Suppressor macrophage (primary cell): ENCODE measurements at places on chromosomes 13 and 19.
A peak's percentile ranks its signal among the peaks of the same experiment; 100 is the strongest.

GRCh38 chr19:51688671-51689571 is 4.2 kb upstream of the SPACA6 start:
- DNase-seq: peak; percentile 60

- DNase-seq: no peak
These were observed 26.9 kb downstream of the VSTM2B start for GRCh38 chr19:29552454-29553280.

- DNase-seq: peak; percentile 4
These were observed 19.2 kb downstream of the RYR1 start for GRCh38 chr19:38452430-38453366.

- no peak for DNase-seq
These were observed 26.5 kb downstream of the ZNF607 start for GRCh38 chr19:37692956-37693620.

DNA sequence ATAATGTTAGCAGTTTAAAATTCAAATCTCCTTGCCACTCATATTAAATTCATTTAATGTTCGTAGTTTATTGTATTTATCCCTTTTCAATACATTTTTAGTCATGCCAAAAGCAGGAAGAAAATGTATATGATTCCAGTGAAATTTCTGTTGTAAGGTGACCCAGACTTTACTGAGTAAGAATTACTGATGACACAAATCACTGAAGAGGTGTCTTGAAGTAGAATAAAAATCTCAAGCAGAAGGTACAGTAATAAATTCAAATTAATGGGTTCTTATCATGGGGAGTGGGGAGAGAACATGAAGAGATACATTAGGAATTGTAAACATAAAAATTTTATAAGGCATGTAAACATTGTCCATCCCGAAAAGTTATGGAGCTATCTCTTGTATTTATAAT is 19.9 kb downstream of the STARD13 start:
- no peak for DNase-seq

DNA sequence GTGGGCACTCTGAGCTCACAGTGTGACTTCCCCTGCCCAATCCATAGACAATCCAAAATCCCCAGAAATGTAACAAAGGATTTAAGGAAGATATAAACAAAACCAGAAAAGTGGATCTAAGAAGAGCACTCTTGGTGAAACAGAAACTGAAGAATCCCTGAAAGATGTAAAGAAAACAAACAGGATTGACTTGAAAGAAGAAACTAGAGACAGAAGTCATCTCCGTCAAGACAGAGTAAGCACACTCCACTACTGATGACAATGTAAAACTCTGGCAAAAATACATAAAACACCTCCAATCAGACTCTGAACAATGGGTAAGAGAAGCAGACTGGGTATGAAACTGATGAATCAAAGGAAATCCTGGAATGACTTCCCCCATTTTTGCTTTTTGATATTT is 13.5 kb downstream of the TUBGCP3 start:
- DNase-seq: no peak

DNA sequence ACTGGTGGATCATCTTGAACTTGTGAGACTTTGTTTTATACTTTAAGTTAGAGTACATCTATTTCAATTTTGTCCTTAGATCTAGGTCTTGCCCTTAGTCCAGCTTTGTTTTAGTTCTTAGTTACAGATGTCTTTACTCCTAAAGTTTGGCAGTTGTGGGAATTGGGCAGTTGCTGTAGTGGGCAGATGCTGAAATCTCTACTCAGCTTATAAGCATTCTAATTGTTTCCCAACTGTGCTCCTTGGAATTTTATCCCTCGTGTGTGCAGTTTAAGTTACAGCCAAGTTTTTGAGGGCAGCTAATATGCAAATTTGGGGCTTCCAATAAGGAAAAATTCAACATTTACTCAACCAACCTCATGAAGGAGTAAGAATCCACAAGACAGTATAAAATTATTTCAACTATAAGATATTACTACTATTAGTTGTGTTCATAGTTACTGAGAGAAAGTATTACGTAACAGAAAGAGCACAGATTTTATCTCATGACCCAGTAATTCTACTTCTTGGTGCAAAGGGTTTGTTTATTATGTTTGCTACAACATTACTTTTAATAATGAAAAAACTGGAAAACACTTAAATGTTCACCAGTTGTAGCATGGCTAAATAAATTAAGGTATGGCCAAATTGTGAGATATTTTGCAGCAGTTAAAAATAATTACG is 32.9 kb downstream of the CCDC122 start:
- no peak for DNase-seq

DNA sequence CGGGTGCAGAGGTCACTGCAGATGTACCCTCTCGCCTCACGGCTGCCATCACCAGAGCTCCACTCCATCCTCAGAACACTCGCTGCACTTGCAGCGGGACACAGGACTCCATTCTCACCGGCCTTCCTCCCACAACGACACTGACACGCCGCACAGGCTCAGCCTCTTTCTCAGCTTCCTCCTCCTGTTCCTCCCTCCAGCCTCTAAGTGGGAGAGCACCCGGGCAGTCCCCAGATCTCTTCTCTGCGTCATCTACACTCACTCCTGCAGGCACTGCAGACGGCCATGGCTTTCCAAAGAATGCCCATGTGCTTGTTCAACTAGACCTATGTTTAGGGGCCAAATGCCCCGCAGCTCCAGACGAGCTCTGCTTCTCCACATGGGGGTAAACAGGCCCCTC is 14.3 kb upstream of the FKRP start:
- DNase-seq: peak; percentile 84

DNA sequence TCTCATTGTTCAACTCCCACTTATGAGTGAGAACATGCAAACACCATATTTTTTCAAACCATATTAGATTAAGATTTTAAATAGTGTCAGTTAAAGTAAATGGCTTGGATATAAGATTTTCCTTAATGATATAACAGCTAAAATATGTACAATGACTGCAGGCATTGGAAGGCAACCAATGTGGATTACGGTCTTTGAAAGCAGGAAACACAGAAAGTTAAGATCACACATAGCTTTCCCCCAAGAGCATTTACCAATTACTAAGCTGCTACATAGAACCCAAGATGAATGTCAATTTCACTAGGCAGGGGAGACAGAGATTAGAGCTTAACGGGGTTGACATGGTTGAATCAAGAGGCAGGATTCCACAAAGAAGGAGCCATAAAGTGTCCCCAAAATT is 173.2 kb upstream of the TRPC4 start:
- DNase-seq: no peak

DNA sequence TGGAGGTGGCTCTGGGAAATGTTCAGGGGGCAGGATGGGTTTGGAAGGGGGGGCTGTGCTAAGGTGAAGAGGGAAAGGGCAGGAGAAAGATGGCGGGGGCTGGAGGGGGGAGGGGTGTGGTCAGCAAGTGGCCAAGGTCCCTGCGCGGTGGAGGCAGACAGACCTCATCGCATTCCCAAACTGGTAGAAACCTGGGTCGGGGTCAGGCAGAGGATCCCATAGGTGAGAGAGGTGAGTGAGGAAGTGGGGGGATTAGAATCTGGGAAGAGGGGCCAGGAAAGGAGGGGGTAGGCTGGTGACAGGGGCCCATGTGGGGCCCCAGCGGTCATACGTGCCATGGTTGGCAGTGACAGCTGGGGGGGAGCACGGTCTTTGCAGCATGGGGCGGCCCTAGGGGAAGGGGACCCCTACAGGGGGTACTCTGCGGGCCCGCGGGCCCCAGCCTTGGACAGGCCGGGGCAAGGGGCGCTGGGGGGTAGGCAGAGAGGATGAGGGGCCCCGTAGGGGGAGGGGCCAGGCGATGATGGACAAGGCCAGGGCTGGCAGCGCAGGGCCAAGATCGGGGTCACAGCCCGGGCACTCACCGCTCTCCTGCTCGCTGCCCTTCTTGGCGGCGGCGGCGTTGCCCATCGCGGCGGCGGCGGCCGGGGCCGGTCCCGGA is 514 bp downstream of the PRKACA start:
- DNase-seq: no peak

GRCh38 chr13:102872531-102872930 is 26.7 kb downstream of the ERCC5 start:
- no peak for DNase-seq

GRCh38 chr13:71869274-71869673 is 2.3 kb upstream of the DACH1 start:
- no peak for DNase-seq

- no peak for DNase-seq
These were observed 66.6 kb upstream of the XPO4 start for GRCh38 chr13:20969182-20969581.

DNA sequence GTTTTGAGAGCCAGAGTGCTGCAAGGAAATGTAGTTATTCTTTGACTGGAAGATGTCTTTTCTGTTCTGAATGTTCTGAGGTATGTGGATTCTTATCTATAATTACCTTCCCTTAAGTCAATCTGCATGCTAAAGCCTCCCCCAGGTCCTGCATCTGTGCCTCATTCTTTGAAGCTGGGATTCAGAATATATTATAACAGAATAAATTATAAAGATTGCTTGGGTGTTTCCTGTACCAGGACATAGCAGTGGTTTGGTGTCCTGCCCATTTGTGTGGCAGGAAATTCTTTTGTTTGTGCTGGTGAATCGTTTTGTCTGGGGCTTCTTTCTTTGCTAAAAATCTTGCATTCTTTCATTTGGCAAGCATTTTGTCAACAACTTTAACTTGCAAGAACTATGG is 60.2 kb downstream of the ITGBL1 start:
- no peak for DNase-seq

DNA sequence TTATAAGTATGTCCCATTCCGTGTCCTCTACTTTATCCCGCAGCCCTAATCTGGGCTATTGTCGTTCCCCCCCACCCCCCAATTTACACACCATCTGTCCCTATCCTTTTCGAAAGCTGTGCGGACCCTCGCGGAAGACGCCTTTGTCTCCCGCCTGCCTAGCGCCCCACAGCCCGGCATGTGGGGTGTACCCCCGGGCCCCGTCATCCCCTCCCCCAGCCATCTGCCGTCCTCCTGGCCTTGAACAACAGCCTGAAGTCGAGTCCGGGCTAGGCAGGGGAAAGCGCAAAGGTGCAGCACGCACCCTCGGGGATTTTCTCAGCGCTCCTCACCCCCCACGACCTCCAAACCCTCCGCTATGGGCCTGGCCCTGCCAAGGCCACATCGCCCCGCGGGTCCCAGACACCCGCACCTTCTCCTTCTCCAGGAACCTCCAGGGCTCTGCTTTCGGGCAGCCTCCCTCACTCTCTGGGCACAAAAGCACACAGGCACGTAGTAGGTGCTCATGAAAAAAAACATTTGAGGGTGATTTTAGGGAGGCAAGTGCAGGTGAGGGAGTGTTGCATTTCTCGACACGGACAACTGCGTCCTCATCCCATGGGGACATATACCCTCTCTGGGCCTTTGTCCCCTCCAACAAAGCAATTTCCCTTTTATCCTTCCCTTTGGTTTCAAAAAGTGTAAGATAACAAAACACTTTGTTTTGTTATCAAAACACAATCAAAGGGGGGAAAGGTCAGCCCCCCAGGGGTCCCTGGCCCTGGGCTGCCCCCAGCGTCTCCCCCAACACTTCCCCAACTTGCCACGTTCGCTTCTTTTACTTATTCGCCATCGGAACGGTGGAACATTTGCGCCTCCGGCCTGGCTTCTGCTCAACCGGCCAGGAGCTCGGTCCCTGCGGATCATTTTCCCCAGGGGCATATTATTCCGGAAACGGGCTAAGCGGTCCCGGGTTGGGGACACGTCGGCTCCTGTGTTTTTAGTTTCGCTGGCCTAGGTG is 16.4 kb downstream of the CCDC124 start:
- no peak for DNase-seq

DNA sequence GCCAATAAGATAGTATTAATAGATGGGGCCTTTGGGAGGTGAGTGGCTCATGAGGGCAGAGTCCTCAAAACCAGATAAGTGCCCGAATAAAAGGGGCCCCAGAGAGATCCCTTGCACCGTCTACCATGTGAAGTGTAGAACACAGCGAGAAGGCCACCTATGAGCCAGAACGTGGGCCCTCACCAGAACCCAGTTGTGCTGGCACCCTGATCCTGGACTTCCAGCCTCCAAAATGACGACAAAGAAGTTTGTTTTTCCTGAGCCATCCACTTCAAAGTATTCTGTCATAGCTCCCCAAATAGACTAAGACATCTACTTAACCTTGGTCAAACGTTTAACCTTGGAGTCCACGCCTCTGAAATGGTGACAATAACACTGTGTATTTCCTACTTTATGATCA is 158.1 kb downstream of the EFNB2 start:
- no peak for DNase-seq

- no peak for DNase-seq
These were observed 29.1 kb upstream of the MAP3K10 start for GRCh38 chr19:40162104-40162503.

DNA sequence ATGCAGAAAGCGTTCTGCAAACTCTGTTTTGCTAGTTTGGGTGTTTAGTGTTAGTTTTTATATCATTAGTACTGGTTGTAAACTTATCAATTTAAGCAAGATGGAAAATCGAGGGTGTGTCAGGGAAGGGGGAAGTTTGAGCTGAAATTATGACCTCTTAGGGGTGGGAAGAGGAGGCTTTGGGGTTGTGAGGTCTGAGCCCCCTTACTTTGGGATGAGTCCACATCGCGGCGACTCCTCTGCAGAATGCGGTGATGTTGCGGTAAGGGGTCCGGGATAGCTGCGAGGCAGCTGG is 743 bp upstream of the NDUFS7 start:
- no peak for DNase-seq

GRCh38 chr13:36126491-36126890 is 4.7 kb downstream of the DCLK1 start:
- no peak for DNase-seq

DNA sequence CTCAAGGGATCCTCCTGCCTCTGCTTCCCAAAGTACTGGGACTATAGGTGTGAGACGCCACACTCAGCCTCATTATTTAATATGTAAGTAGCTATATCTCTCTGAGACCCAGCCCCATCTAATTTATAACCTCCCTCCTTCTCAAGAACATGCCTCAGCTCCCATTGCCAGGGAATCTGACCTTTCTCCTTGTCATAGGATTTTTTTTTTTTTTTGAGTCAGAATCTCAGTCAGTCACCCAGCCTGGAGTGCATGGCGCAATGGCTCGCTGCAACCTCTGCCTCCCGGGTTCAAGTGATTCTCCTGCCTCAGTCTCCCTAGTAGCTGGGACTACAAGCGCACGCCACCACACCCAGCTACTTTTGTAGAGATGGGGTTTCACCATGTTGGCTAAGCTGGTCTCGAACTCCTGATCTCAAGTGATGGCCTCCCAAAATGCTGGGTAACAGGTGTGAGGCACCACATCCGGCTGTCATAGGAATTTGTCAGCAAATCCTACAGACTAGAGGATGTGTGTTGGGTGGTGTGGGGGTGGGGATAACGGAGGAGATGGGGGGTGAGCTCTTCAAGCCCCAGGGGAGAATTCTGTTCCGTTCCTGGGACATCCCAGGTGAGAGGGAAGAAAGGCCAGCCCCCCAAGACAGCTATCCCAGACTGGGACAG is 5.1 kb upstream of the EPS8L1 start:
- no peak for DNase-seq

DNA sequence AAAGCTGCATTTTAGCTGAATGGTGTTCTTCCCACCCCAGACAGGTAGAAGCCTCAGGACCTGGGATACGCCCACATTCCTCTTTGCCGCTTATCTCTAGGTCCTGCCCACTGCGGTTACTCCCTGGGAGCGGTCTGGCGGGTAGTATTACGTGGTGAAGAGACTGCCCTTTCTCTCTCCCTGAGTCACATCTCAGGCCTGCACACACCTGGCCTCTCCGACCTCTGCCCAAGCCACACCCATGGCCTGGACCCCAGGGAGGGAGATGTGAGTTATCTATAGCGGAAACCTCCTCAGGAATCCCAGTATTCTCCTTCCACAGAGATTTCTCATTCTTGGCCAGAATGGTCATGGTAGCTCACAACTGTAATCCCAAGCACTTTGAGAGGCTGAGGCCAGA is 17.3 kb downstream of the RHPN2 start:
- no peak for DNase-seq

GRCh38 chr19:21765151-21765550 is 2.2 kb downstream of the ZNF100 start:
- peak; percentile 3 for DNase-seq
